Kidney (tissue), 22 donors: ENCODE measurements at places on chromosomes 2 and 18.

DNA sequence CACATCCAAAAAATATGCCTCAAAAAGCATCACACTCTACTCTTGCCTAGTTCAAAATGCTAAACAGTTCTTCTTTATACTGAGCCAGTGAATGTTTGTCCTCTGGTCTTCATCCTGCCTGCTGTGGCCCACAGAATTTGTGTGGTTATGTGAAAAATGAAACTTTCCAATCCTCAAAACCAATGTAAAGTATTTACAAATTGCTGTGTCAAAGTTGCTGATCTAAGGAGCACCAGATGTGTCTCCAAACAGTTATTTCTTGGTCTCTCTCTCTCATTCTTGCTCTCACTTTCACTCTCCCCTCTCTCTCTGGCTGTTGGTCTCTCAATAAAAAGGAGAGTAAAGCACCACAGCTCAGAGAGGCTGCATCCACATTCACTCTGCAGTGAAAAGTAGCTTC, 23.0 kb downstream of the EPHA4 start:
- no peak for DNase-seq

- DNase-seq: no peak
Measured at GRCh38 chr2:20219763-20220380, 5.1 kb downstream of the SDC1 start.

DNA sequence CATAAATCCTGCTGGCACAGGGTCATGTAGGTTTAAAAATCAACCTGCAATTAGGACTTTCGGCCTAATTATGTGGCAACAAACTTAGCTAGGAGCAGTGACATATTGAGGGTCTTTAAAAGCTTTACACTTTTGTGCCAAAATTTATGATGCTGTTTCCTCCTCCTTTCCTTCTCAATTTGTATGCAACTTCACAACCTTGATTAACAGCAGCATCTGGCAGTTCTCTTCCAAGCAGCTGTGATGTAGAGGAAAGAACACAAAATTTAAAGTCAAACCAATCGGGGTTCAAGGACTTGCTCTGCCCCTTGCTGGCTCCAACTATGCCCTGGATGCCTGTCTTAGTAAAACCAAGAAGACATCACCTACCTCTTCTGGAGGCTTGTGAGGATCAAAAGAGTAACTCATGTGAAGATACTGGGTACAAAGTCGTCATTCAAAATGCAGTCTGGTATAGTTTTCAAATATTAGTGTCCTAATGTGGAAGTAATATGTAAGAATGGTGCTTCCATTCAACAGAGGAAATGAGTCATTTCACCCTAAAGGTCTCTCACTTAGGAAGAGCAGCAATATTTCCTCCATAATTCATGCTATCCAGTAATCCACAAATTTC, 94.7 kb downstream of the ANKRD44 start:
- no peak for DNase-seq

GRCh38 chr18:45666006-45666405, 50.7 kb downstream of the SLC14A2 start:
- no peak for DNase-seq

GRCh38 chr2:60925994-60926740, 44.8 kb downstream of the REL start:
- no peak for DNase-seq

DNA sequence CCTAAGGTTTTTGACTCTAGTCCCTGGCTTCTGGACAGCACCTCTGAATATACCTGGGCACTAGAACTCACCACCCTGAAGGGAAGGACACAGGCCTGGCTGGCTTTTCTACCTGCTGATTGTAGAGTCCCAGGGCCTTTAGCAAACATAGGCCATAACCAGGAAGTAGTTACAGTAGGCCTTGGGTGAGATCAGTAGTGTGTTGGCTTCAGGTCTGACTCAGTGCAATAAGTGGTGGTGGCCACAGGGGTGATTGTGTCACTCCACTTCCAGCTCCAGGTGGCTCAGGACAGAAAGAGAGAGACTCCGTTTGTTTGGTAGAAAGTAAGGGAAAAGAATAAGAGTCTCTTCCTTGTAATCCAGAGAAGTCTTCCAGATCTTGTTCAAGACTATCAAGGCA, 101.7 kb upstream of the LGALSL start:
- DNase-seq: no peak

GRCh38 chr2:167862782-167863181, 384.6 kb downstream of the STK39 start:
- DNase-seq: peak; percentile 62

DNA sequence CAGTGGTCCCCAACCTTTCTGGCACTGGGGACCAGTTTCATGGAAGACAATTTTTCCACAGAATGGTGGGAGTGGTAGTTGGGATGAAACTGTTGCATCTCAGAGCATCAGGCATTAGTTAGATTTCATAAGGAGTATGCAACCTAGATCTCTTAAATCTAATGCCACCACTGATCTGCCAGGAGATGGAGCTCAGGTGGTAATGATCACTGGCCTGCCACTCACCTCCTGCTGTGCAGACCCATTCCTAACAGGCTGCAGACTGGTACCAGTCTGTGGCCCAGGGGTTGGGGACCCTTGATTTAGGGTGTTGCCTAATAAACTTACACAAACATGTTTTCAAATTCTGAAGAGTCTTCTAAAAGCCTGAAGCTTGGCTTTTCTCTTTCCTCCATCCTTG, 261.3 kb downstream of the CDH19 start:
- DNase-seq: no peak

DNA sequence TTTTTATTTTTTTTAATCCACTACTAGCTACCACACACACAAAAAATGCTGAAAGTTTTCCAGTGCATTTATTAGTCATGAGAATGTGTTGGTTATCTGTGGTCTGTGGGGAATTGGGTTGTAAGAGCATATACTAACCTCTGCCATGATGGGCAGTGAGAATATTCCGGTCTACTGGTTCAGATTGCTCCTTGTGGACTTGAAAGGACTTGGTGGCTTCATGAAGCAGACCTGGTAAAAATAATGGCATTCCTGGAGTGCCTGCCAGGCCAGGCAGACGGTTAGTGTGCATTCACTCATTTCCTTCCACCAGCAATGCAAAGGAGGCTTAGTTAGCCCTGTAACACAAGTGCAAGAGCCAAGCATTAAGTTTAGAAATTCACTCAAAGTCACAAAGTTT, 150.8 kb downstream of the THSD7B start:
- no peak for DNase-seq

GRCh38 chr2:112065486-112065885, 10.4 kb downstream of the TMEM87B start:
- no peak for DNase-seq
